Spinal cord (tissue), 10 donors: ENCODE measurements at places on chromosomes 7 and 10.
A peak's percentile ranks its signal among the peaks of the same experiment; 100 is the strongest.

GRCh38 chr10:95264227-95265051 lies 26.4 kb downstream of the PDLIM1 start:
- no peaks in the 10 kb centered on the region for H3K4me1 ChIP-seq
- no peak overlapping the region for H3K4me3 ChIP-seq
- no peaks in the 10 kb centered on the region for H3K27me3 ChIP-seq
- no peak for DNase-seq
- H3K36me3 ChIP-seq: no peaks in the 10 kb centered on the region

DNA sequence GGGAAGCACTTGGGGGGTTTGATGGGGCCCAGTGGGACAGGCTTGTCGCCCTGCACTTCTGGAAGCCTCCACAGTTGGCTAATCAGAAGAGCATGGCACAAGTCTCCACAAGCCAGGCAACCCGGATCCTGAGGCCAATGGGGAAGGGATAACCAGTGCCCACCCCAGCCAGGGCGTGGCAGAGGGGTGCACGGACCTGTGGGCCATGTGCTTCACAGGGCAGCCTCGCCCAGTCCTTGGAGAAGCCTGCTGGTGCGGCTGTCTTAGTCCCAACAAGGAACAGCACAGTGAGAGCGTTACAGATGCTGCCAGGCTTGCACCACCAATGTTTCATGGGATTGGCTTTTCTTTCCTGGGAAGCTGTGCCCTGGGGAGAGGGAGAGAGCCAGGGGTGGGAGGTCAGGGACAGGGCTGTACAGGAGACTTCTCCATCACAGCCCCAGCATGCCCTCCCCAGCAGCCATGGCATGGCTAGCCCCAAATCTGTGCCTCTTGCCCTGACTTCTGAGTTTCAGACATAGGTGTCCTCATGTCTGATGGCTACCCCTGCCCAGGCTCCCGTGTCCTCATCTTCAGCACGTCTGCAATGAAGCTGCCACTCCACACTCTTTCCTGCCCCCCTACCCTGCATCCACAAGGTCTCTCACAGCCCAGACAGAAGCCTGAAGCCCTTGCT lies 116.0 kb downstream of the PTPN20 start:
- no peak overlapping the region for H3K4me3 ChIP-seq
- no peak overlapping the region for H3K27ac ChIP-seq
- H3K27me3 ChIP-seq: no peaks in the 10 kb centered on the region
- H3K4me1 ChIP-seq: peaks cover 14% of the 10 kb centered on the region

GRCh38 chr7:124376111-124376510 lies 343.2 kb upstream of the TMEM229A start:
- H3K27me3 ChIP-seq: no peaks in the 10 kb centered on the region
- DNase-seq: peak; percentile 32
- no peak overlapping the region for H3K27ac ChIP-seq
- no peaks in the 10 kb centered on the region for H3K36me3 ChIP-seq

- H3K4me3 ChIP-seq: peak overlapping the region; percentile 61
- no peaks in the 10 kb centered on the region for H3K36me3 ChIP-seq
- H3K27ac ChIP-seq: peak overlapping the region; percentile 16
- DNase-seq: peak; percentile 82
- peaks cover 11% of the 10 kb centered on the region for H3K4me1 ChIP-seq
- H3K27me3 ChIP-seq: peaks cover 7% of the 10 kb centered on the region
Measured at GRCh38 chr10:52308251-52309031, 5.6 kb upstream of the DKK1 start.

GRCh38 chr7:7709291-7709690 lies 9.1 kb downstream of the RPA3 start:
- H3K36me3 ChIP-seq: no peaks in the 10 kb centered on the region
- H3K27ac ChIP-seq: no peak overlapping the region
- H3K27me3 ChIP-seq: no peaks in the 10 kb centered on the region
- H3K4me3 ChIP-seq: no peak overlapping the region
- DNase-seq: no peak

DNA sequence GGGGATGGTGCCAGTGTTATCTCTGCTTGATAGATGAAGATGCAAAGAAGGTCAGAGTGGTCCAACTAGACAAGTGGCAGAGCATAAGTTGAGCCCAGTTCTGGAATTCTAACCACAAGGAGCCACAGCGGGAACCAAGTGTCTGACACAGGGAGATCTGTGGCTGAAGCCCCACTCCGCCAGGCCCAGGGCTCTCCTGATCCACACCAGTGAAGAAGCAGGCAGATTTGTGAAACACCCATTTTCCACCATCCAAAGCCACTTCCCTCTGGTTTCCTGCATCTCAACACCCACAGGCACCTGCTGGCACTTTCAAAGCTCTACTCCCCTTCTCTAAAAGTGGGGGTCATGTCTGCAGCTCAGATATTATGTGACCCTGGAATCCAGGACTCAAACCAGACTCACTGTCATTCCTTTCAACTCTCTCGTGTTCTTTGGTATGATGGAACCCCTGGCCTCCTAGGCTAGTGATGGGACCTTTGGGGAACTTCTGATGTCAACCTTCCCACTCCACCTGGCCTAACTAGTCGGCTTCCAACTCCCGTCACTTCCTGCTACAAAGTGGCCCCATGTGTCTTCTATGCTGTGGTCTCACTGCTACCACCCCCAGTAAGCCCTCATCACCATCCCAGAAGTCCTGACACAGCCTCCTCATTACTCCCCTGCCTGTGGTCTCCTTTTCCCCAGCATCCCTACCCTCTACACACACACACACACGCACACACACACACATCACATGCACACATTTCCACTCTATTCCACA lies 177.6 kb downstream of the GRID1 start:
- H3K4me3 ChIP-seq: no peak overlapping the region
- no peak for DNase-seq
- no peak overlapping the region for H3K27ac ChIP-seq
- peaks cover 7% of the 10 kb centered on the region for H3K36me3 ChIP-seq
- peaks cover 2% of the 10 kb centered on the region for H3K27me3 ChIP-seq
- H3K4me1 ChIP-seq: peaks cover 21% of the 10 kb centered on the region

GRCh38 chr10:87767253-87767652 lies 50.8 kb downstream of the ATAD1 start:
- H3K36me3 ChIP-seq: peaks cover 5% of the 10 kb centered on the region
- H3K27me3 ChIP-seq: no peaks in the 10 kb centered on the region
- DNase-seq: no peak
- H3K4me1 ChIP-seq: no peaks in the 10 kb centered on the region

- peaks cover 26% of the 10 kb centered on the region for H3K4me1 ChIP-seq
- DNase-seq: no peak
- H3K27me3 ChIP-seq: no peaks in the 10 kb centered on the region
- H3K36me3 ChIP-seq: no peaks in the 10 kb centered on the region
- H3K4me3 ChIP-seq: no peak overlapping the region
Measured at GRCh38 chr7:76364198-76364584, 5.4 kb upstream of the YWHAG start.

DNA sequence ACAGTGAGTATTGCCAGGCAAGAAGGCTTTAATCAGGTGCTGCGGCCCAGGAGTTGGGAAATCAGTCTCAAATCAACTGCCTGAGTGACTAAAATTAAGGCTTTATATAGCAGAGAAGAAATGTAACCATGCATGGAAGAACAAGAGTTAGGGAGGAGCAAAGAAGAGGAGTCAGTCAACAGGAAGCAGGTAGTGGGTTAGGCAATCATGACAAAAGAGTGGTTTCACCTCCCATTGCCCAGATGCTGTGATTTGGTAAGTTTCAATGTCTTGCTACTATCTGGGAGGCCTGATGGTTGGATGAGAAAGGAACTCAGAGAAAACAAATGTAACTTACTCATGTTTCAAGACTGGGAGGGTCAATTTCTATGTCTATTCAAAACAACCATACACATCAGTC lies 998.3 kb downstream of the GATA3 start:
- no peaks in the 10 kb centered on the region for H3K27me3 ChIP-seq
- no peak overlapping the region for H3K27ac ChIP-seq
- DNase-seq: no peak
- H3K4me3 ChIP-seq: no peak overlapping the region
- no peaks in the 10 kb centered on the region for H3K36me3 ChIP-seq

- peak; percentile 58 for DNase-seq
- H3K36me3 ChIP-seq: no peaks in the 10 kb centered on the region
- H3K27me3 ChIP-seq: no peaks in the 10 kb centered on the region
- H3K4me1 ChIP-seq: peaks cover 21% of the 10 kb centered on the region
- H3K27ac ChIP-seq: no peak overlapping the region
Measured at GRCh38 chr7:101688183-101688831, 59.2 kb upstream of the MYL10 start.

GRCh38 chr10:59879363-59879913 lies 26.9 kb downstream of the CCDC6 start:
- H3K36me3 ChIP-seq: no peaks in the 10 kb centered on the region
- no peak for DNase-seq
- no peak overlapping the region for H3K4me3 ChIP-seq
- no peak overlapping the region for H3K27ac ChIP-seq
- no peaks in the 10 kb centered on the region for H3K4me1 ChIP-seq

DNA sequence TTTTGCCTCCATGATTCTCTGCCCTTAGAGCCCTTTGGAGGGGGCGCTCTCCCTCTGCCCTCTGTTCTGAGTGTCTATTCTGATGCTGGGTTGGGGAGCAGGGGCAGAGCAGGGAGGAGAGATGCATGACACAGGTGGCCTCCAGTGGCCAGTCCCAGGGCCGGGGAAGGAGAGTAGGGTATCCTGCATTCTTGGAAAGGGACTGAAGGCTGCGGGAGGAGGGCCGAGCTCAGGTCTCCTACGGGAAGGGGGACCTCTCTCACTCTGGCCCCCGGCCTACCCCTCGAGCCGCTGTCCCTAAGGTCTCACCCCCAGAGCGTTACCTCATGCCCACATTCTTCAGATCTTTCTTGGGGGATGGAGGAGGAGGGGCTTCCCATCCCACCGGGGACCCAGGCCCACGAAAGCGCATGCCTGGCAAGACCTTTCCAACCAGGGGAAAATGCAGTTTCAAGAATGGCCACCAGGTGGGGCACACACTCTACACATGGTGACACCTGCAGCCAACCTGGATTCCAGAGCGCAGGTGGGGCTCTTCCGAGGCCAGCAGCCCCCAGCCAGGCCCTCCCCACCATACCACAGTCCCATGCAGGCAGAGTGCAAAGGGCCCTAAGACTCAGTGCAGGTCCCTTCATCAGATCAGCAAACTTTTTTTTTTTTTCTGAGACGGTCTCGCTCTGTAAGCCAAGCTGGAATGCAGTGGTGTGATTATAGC lies 86.4 kb downstream of the MYL10 start:
- H3K27me3 ChIP-seq: no peaks in the 10 kb centered on the region
- DNase-seq: peak; percentile 48
- H3K4me1 ChIP-seq: peaks cover 14% of the 10 kb centered on the region
- peaks cover 30% of the 10 kb centered on the region for H3K36me3 ChIP-seq

GRCh38 chr10:71725998-71726579 lies 6.5 kb upstream of the C10orf105 start:
- no peak for DNase-seq
- H3K4me1 ChIP-seq: peaks cover 33% of the 10 kb centered on the region
- no peaks in the 10 kb centered on the region for H3K27me3 ChIP-seq
- no peak overlapping the region for H3K27ac ChIP-seq

DNA sequence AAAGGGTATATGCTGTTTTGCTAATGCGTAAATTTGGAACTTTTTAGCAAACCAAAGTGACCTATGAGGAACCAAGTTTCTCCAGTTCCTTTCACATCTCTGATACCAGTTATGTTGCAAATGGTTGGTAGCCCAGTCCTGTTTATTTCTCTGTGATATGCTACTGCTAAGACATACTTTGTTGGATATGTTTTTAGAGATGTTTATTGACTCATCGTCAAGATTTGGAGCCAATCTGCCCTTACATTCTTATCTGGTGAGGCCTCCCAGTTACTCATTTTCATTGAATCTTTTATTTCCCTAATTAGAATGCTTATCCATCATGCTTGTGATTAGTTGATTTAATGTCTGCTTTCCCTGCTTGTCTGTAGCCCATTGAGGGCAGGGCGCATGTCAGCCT lies 58.9 kb downstream of the LRGUK start:
- DNase-seq: no peak
- no peaks in the 10 kb centered on the region for H3K4me1 ChIP-seq
- H3K27me3 ChIP-seq: no peaks in the 10 kb centered on the region
- no peak overlapping the region for H3K4me3 ChIP-seq
- no peak overlapping the region for H3K27ac ChIP-seq

DNA sequence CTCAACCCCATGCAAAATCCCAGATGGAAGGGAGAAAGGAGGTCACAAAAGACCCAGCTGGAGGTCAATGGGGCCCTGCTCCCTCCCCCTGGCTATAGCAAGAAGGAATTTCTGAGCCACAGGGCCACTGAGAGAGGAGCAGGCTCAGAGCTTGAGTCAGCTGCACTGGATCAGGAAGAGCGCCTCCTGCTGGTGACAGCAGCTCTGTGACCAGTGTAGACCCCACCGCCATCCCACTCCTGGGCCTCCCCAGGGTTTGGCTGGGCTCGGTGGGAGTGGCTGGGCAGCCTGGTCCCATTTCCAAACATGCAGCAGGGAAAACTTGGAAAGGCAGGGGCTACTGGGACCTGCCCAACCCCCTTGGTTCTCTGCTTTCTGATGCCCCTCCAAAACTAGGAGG lies 31.5 kb upstream of the PRLHR start:
- H3K36me3 ChIP-seq: no peaks in the 10 kb centered on the region
- H3K4me3 ChIP-seq: no peak overlapping the region
- peaks cover 3% of the 10 kb centered on the region for H3K27me3 ChIP-seq
- H3K27ac ChIP-seq: no peak overlapping the region
- DNase-seq: no peak

- no peak overlapping the region for H3K27ac ChIP-seq
- no peaks in the 10 kb centered on the region for H3K4me1 ChIP-seq
- peaks cover 2% of the 10 kb centered on the region for H3K36me3 ChIP-seq
- peak; percentile 49 for DNase-seq
Measured at GRCh38 chr10:31819391-31819820, 109.2 kb downstream of the ARHGAP12 start.

GRCh38 chr7:100655908-100656674 lies at the start of gene ACTL6B:
Gene ACTL6B, minus strand, starts transcription at chr7:100656448. Its CDS starts 94 bp downstream, at chr7:100656354.
- peaks cover 17% of the 10 kb centered on the region for H3K27me3 ChIP-seq
- peaks cover 4% of the 10 kb centered on the region for H3K36me3 ChIP-seq
- H3K4me3 ChIP-seq: peak within 1 kb of the TSS; percentile 48
- H3K4me1 ChIP-seq: peaks cover 22% of the 10 kb centered on the region
- H3K27ac ChIP-seq: no peak within 1 kb of the TSS

GRCh38 chr7:28423918-28424514 lies 11.7 kb downstream of the CREB5 start:
- H3K27ac ChIP-seq: no peak overlapping the region
- H3K27me3 ChIP-seq: no peaks in the 10 kb centered on the region
- no peaks in the 10 kb centered on the region for H3K36me3 ChIP-seq
- no peak for DNase-seq

DNA sequence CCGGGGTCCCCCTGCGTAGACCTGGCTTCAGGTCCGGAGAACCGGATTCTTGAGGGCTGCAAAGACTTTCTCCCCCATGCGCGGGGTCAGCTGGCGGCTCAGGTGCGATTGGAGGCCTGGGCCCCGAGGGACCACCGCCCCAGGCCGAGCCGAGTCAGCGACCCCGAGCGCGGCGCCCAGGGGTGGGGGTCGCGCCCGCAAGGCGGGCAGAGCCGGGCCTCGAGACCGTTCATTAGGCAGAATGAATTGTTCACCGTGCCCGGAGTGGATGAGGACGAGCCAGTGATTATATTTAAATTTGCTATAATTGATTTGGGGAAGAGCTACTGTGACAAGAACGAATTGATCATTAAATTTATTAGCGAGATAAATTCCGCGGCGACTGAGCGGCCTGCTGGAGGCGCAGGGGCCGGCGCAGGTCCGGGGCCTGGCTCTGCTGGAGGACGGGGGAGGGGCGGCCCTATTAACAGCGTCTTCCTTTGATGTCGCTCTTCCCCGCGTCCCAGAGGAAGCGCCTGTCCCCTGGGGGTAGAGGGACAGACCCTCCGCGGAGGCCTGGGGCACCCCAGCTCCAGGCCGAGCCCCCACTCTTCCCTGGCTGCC lies 7.5 kb downstream of the MNX1 start:
- H3K36me3 ChIP-seq: no peaks in the 10 kb centered on the region
- peaks cover 33% of the 10 kb centered on the region for H3K4me1 ChIP-seq
- DNase-seq: no peak
